ENCODE measurements at places on chromosomes 2 and 18.
A peak's percentile ranks its signal among the peaks of the same experiment; 100 is the strongest.

DNA sequence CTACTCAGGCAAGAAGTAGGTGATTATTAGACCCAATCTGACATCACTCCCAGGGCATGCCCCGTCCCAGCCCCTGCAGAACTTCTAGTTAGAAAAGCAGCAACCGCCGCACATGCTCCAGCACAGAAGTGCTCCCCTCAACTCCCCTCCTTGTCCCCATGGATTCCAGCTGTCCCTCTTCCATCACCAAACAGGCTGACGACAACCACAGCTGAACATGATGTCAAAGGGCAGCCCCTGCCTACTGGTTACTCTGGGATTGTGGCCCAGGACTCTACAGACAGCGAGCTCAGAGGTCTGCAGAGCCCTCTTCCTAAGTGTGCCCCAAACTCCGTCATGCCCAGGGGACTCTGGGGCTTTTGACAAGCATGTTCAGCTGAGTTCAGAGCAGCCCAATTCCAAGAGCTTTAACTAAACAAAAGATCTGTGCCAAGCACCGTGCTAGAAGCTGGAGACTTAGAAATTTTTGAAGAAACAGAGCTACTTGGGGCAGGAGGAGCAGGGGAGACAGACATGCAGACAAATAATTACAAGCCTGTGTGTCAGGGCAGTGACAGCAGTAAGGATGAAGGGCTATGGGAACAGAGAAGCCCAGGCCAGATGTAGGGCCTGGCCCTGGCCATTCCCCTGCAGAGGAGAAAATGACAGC is 148.1 kb downstream of the BCL11A start:
- no peak for DNase-seq

DNA sequence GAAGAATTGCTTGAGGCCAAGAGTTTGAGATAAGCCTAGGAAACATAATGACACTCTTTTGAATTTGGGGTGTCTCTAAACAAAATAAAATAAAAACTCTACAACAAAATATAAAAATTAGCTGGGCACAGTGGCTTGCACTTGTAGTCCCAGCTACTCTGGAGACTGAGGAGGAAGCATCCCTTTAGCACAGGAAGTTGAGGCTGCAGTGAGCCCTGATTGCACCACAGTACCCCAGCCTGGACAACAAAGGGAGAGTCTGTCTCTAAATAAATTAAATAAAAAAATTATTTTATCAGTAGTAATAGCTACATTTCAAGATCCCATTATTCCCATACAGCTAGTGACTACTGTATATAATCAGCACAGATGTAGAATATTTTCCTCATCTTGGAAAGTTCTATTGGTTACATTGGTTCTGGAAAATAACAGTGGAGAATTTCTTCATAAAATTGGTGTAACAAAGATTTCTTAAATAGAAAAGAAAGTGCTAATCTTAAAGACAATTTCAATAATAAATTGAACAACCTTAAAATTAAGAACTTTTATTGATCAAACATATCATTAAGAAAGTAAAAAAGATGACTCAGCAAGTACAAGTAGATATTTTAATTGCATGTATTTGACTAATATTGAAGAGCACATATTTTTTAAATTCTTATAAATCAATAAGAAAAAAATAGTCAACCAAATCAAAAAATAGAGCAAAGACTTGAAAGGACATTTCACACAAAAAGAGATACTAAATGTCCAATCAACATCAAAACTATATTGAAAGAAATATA is 90.4 kb upstream of the KYNU start:
- DNase-seq = no peak

DNA sequence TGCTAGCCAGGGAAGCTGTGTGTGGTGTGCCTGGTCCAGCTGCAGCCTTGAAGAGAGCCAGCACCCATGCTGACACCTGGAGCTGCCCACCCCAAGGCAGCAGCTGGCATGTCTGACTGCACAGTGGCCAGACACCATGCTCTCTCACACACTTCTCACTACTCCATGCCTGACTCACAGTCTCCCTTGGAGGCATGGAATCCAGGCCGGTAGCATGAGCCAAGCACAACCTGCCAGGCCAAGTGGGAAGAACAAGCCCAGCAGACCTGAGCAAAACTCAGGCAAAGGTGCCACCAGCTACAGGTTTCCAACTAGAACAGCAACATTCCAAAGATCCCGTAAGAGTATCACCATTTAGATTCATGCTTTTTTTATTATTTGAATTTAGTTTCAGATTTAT is 625.3 kb upstream of the LRRTM4 start:
- no peak for DNase-seq

DNA sequence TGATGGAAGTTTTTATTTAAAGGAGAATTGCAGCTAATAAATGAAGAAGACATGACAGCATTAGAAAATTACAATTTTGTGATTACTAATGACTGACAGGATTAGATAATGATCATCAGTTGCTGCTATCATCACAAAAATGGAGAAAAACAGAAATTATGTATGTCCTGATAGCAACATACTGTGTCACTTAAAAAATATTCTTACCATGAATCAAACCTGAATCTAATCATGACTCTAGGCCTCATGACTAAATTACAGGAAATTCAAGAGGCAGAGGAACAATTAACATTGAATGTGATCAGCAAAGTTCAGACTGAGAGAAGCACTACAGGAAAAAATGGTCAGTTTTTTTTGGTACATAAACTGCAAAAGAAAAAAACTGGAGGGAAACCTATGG is 147.8 kb downstream of the PMAIP1 start:
- DNase-seq = no peak

DNA sequence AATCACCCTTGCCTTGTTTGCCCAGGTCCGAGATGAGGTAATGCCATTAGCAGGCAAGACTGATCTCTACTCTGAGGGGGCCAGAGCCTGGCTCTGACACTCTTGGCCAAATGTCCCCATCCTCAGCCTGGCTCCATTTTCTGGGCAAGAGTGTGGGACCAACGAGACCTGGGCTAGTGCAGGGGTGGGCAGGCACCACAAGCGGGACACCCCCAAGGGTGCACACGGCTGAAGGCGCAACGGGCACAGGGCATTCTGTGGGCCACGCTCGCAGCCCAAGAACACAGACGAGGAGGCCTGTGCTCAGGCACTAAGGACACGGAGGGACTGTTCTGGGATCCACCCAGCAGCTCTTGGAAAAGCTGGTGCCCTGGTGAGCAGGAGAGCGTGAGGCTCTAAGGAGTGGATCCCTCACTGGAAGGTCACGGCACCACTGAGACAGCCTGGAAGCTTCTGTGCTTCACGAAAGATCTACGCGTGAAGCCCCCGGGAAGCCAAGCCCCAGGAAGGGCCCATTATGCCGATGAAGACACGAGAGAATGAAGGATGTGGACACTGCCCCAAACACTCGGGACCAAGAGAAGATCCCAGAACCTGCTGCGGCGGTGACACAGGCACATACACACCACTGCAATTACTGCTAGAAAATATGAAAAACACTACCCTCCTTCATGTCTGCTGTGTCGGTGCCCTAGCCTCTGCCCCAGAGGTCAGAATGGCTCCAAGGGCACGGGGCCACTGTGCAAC is 138.2 kb downstream of the HDAC4 start:
- no peak for DNase-seq

GRCh38 chr2:177422271-177422670 is 29.7 kb downstream of the AGPS start:
- DNase-seq = no peak

DNA sequence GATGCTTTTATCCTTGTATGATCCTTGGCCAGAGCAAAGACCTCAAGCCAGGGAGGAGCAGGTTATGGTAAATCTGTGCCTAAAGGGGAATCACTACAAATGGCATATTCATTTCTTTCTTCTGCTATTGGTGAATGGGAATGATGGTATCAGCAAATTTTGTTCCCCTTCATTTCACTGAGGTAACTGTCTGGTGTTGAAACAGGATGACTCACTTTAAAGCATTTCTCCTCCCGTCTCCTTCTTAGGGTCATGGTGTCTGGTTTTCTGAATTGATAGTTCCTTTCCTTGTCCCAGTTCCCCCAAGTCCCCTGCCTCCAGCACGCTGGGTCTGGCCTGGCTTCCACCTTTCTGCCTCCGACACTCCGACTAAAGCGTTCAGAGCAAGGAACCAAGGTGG is 109.2 kb downstream of the MREG start:
- DNase-seq = no peak

DNA sequence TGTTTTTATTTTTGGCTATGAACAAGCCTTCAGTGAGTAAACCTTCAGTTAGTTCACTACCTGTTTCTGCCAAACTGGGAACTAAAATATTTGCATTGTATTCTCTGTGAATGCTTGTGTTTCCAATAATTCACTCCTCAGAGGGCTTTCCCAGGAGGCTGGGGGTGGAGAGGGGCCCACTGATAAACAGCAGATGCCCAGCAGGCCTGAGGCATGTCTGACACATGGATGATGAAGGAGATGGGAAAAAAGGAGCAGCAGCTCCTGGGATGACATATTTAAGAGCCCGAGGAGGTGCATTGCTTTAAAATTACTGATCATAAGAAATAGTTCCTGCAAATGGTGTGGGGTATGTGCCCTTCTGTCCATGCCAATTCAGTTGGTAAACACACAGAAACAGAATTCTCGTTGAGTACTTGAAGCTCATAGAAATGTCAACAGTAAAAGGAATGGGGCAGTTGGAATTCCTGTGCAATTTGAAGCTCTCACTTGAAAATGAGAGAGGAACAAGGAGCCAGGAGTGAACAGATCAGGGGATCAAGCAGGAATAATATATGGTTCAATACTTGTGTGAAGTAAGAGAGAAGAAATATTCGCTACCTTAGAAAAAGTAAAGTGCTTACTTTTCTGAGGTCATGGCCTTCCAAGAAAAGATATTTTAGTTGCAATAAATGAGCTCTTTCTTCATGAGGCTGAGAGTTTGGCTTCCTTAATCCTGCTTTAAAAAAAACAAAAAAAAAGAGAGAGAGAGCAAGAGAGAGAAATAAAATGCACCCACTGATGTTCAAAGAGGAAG is 22.0 kb upstream of the HNMT start:
- no peak for DNase-seq

DNA sequence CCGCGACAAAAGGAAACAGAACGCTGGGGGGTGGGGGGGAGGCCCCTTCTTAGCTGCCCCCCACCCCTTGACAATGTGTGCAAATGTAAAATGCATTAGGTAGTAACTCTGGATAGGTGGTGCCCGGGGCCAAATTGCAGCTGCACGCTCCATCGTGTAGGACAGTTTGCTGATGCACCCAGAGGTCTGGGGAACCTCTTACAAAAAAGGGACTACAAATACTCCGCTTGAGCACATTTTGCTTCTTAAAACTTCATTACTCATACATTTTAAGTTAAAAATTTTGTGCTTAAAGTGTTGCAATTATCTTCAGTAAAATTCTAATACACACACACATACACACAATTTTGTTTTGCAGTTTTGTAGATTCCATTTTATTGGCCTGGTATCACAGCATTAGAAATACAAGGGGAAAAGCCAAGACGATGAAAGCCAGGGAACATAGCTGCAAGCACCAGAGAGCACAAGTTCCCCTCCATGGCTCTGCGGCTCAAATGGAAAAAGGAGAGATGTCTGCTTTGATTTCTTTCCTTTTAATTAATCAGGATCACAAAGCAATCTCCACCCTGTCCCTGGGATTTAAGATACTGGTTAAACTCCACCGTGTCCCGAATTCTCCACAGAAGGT is 582.1 kb downstream of the ZEB2 start:
- DNase-seq = peak; percentile 80

GRCh38 chr18:73164430-73164829 is 296.6 kb upstream of the NETO1 start:
- DNase-seq = no peak

DNA sequence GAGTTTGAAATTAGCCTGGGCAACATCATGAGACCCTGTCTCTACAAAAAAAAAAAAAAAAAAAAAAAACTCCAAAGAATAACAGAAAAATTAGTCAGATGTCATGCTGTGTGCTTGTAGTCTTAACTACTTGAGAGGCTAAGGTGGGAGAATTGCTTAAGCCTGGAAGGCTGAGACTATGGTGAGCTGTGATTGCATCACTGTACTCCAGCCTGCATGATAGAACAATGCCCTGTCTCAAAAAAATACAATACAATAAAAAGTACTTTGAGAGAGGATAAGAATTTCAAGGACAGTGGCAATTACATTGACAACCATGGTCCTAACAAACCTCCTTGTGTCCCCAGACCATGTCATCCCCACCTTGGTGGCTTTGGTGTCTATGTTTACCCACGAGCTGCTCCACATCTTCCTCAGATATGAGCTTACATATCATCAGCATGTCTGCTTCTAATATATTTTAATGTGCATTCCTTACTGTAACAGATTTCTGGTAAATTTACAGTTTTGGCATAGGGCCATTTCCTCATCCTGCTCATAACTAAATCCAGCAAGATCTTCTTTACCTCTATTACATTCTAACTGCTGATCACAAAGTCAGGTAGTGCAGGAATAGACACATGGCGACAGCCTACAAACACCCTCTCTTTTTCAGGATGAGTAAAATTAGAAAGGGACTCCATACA is 437.7 kb upstream of the HNRNPA3 start:
- no peak for DNase-seq

DNA sequence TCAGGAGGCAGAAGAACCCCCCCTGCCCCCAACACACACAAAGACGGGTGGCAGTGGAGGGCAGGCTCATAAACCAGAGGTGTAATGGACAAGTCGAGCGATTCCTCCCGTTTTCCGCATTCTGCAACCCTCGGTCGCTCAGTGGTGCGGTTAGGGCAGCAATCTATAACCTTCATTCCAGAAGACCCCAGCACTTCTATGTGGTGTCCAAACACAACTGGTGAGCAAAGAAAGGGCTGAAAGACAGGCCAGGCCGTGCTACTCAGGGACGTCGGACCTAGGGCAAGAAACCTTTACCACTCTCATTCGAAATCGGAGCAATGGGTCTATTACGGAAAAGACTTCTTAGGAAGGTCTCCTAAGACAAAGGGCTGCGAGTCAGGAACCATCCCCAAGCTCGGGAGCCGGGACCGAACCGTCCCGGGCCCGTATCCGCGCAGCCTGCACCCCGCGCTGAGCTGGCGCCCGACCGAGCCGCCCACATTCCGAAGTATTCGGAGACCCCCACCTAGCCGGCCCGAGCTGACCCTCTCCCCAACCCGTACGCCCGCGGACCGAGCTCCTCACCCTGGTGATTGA is 568 bp downstream of the ARL5A start:
- DNase-seq = no peak

DNA sequence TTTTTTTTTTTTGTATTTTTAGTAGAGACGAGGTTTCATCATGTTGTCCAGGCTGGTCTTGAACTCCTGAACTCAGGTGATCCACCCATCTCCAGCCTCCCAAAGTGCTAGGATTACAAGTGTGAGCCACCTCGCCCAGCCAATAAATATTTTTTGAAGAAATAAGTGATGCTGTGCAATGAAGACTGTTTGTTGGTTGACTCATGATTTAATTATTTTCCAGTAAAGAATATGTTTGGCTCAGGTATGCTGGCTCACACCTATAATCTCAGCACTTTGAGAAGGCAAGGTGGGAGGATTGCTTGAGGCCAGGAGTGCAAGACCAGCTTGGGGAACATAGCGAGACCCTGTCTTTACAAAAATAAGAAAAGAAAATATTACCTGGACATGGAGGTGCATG is 41.8 kb upstream of the LPIN2 start:
- no peak for DNase-seq

DNA sequence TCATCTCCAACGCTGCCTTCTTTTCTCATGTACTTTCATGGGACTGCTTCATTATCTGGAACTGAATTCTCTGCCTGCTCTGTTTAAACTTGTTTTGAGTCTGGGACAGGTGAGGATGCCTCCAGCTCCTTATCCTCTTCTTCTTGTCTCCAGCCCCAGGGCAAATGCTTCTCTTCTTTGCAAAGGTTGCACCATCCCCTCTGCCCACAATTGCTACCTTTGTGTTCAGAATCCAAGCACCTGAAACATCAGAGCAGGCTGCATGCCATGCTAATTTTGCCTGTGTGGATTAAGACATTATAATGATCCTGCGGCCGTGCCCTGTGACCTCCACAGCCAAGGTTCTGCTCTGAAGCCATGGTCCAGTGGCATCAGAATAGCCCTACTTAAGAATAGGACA is 309.5 kb downstream of the EPHA4 start:
- no peak for DNase-seq
